NCI-H2171 treated with DMSO at 0.1 percent for 48 hours (cell line): ENCODE measurements at places on chromosomes 2 and 18.

GRCh38 chr2:32591669-32592463 is 36.0 kb upstream of the TTC27 start:
- DNase-seq = peak; percentile 19

DNA sequence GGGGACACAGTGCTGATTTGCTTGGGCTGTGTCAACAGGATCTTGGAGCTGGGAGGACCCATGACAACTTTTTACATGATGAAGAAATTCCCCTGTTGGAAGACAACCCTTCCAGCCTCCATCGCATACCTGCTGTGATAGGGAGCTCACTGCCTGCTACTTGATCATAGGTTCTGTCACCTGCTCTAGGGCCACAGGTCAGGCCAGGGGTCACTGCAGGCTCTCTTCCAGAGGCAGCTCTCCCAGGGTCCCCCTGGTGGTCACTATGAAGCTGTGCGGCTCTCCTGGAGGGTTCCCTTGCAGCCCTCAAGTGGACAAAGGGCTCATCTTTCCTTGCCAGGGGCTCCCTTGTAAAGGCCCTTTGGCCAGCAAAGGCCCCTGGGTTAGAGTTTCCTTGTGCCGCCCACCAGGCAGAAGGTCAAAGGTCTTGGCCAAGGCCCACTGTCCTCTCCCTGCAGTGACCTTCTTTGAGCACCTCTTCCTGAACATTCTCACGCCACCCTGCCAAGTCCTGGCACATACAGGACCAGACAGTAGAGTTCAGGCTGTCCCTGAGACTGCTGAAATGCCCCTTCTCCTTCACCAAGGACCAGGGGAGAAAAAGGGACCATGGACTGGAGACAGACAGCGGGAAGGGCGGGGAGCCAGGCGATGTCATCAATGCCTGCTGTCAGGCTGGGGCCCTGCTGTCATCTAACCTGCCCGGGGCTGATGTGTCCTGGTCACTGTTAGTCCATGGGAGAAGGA is 345.1 kb downstream of the DYSF start:
- DNase-seq = no peak

- no peak for DNase-seq
Observed at GRCh38 chr2:107290041-107290440, 404.1 kb upstream of the ST6GAL2 start.

- DNase-seq = no peak
Observed at GRCh38 chr2:73971722-73972121, 13.0 kb upstream of the TET3 start.

DNA sequence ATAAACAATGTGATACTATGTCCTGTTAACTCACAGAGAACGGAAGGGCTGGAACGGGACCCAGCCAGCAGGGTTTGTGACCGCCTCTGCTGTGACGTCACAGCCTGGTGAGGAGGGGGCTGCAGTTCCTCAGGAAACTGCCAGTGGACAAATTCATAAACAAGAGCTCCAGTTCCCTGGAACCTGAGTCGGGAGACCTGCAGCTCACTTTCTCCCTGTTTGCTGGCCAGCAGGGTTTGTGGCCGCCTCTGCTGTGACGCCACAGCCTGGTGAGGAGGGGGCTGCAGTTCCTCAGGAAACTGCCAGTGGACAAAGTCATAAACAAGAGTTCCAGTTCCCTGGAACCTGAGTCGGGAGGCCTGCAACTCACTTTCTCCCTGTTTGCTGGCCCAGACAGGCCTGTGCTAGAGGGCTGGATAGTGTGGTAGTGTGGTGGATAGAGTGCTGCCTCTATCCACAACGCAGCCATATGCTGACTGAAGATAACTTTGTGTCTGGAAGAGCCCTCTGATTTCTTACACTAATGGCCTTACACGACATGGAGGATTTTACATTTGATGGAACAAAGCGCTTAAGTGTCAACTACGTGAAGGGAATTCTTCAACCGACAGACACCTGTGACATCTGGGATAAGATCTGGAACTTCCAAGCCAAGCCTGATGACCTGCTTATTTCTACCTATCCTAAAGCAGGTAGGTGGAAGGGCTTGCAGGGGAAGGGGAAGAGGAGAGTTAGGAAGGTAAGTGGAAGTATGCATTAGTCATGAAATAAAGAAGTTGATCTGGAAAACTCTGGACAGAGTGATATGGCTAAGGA is at the start of gene SULT1C4:
SULT1C4 (plus strand) TSS at position 140 of the 816 bp plus-strand sequence; CDS start at position 524, 384 bp downstream.
- no peak for DNase-seq

GRCh38 chr18:36350251-36350651 is 52.7 kb downstream of the FHOD3 start:
- no peak for DNase-seq

DNA sequence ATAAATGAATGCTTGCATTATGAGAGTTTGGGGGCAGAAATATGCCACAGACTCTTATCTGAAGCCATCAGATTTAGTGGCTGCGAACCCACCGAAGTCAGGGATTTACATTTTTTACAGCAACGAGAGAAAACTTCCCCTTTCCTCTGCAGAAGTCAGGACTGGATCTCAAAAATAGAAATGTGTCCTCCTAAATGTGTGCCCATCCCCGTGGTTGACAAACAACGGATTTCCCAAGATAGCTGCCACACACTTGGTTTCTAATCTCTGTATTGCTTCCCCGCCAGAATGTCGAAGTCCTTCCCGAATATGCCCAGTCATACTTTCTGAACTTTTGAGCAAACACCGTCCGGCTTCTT is 879 bp upstream of the ADAM23 start:
- no peak for DNase-seq

DNA sequence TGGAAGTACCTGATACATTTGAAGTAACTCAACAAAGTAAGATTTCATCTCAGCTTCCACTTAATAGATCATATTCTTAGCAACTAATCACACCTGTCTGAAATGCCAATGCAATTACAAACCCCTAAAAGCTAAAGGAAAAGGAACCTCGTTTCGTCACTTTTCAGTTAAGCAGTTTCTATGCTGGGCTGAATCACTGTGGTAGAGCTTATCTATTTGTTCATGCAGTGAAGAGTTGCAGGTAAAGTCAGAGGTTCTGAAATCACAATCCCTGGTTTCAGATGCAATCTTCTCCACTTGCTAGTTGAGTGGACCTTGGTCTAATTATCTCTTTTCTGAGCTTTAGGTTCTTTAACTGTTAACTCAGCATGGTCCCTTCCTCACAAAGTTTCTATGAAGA is 6.3 kb downstream of the HRH4 start:
- DNase-seq = no peak

DNA sequence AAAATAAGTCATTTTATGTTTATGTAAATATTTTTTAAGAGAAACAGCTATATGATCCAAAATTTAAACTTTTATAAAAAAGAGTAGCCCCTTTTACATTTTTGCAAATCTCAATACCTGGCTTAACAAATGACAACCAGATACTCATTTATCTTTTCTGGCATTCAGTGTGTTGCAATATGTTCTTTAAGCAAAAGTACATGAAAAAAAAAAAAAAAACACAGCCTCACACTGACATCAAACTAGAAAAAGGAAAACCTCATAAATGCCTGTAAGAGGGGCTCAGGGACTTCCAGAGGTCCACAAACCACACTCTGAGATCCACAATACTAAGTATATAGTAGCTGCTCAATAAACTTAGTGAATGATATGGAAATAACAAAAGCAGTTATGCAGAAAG is 21.9 kb downstream of the PPP4R3B start:
- no peak for DNase-seq

- DNase-seq = no peak
Observed at GRCh38 chr2:188979187-188980114, 5.3 kb downstream of the COL3A1 start.

DNA sequence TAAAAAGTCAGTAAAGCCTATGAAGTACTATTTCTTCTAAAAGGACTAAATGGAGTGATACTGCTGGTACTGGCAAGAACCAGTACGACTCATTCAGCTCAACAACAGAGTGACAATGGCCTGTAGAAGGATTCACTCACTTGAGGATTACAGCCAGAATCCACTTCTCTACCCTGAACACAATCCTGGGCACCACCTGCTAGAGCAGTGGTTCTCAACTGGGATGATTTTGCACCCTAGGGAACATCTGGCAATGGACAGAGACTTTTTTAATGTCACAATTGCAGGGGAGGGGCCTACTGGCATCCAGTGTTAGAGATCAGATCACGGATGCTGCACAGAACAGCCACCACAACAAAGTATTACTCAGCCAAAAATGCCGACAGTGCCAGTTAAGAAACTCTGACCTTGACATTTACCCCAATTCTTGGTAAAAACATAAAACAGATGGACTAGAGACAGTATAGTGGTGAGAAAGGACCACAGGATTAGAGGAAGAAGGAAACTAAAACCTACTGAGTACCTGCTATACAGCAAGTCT is 5.0 kb downstream of the SPIRE1 start:
- DNase-seq = no peak

GRCh38 chr2:177072090-177072489 is 140.5 kb upstream of the HNRNPA3 start:
- DNase-seq = no peak

DNA sequence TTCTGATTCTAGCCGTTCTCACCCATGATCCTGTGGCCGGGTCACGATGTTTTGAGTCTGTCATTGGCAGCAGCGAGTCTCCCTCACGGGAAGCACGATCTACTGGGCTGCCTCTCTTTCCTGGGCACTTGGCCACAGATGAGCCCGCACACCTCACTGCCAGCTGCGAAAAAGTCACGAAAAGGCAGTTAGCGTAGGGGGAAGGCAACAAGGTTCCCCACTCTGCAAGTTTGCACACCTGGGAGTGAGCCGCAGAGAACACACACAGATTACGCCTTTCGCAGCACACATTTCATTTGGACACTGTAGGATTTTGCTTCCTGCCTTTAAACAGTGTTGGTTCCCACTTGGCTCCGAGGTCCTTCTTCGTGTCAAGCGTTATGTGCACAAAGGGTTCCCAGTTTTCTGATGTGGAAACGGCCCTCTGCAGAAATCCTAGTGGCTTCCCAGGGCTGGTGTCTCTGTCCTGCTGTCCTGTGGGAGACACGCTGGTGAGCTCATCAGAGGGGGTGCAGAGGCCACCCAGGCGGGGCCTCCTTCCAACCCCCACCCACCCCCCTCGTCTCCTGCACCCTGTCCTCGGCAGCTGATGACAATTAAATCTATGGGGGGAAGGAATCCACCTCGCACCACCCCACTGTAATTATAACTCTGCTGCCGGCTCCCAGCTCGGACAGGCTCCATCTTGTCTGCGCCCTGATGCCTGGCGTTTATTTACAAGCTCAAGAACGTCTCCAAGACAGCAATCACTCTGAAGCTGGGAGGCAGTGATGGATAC is 157.3 kb upstream of the SALL3 start:
- DNase-seq = no peak

- DNase-seq = no peak
Observed at GRCh38 chr18:74874351-74874750, 276.7 kb downstream of the ZNF407 start.

DNA sequence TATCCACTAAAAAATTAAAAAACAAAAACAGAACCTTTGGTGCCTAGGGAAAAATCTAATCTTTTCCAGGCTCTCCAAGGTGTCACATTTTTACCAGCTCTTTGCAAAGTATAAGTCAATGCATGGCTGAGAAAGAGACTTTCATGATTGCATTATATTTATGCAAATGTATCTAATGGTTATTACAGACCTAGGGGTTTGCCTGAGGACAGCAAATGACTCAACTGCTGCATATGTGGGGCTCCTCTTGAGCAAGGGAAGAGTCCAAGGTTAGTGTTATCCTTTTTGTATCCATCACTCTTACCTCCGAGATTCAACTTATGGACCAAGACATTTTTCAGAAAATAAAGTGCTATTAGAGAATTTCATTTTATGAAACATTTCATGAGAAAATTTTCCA is 33.9 kb upstream of the RMP24 start:
- DNase-seq = no peak

- DNase-seq = no peak
Observed at GRCh38 chr18:58669731-58670378, 1.4 kb upstream of the MALT1 start.

DNA sequence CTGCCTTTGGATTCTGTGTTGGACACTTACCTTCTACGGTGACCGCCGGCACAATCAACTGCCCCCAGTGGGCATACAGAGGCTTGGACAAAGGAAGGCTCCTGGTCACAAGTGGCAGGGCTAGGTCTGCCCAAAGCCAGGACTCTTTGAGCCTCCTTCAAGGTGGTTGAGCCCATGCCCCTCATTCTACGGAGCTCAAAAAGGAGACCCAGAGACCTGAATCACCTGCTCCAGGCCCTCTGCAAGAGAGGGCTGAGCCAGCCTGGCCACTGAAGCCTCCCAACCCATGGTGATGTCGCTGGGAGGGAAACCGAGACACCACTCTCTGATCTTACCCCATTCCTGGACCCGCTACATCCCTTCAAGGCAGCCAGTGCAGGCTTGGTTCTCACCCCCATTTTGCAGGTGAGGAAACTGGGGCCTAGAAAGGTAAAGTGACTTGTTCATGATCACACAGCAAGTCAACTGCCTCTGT is 87.9 kb downstream of the INHBB start:
- no peak for DNase-seq

GRCh38 chr2:128686497-128686859 is 367.8 kb upstream of the HS6ST1 start:
- DNase-seq = no peak

- peak; percentile 71 for DNase-seq
Observed at GRCh38 chr2:141711627-141712026, 419.2 kb downstream of the LRP1B start.

- DNase-seq = no peak
Observed at GRCh38 chr18:58211510-58211909, 167.5 kb downstream of the NEDD4L start.

DNA sequence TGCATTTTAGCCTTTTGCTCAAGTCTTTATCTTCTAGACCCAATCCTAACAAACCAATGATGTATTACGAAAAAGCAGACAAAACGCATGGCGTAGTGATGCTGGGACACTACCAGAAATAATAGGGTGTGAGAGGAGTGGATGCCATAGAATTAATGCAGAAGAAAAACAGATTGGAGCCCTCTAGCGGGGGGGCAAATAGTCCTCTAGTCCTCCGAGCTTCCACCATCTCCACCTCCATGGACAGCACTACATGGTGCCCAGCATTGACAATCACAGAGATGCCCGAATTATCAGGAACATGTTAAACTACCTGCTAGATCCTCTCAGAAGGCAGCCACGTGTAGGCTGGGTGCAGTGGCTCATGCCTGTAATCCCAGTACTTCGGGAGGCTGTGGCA is 15.4 kb upstream of the ROCK2 start:
- DNase-seq = no peak

GRCh38 chr18:79804130-79804787 is 6.5 kb downstream of the KCNG2 start:
- no peak for DNase-seq

DNA sequence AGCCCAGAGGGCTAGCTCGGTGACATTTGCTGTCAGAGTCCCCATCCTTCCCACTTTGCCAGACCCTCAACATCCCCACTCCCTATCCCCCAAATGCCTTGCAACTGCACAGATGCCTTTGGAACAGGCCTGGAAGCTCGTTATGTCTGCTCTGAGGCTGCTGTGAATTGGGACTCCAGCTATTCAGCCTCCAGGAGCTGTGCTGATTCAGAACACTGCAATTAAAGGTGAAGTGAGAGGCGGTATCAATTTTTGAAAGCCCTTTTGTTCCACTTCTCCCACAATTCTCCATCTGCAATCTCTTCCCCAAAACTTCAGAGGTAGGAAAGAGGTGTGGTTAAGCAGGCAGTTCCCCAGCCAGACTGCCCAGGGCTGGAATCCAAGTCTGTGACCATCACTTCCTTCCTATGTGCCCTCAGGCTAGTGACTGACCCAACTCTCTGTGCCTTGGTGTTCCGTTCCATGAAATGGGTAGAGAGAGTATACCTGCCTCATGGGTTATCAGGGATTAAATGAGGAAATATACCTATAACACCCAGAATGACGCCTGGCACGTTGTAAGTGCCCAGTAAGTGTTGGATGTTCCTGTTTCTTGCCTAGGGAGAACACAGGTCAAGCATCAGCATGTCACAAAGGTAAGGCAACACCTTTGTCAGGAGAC is 17.5 kb downstream of the NOSTRIN start:
- DNase-seq = no peak

GRCh38 chr18:11955239-11956029 is 25.9 kb upstream of the IMPA2 start:
- peak; percentile 62 for DNase-seq
